ENCODE measurements at places on chromosomes 1 and 21.
A peak's percentile ranks its signal among the peaks of the same experiment; 100 is the strongest.

GRCh38 chr1:75616436-75617433, 5.8 kb upstream of the SLC44A5 start:
- peak overlapping the region; percentile 30 for H3K4me3 ChIP-seq
- H3K27ac ChIP-seq = no peak overlapping the region
- peaks cover 84% of the 10 kb centered on the region for H3K27me3 ChIP-seq
- peak; percentile 28 for DNase-seq
- no peaks in the 10 kb centered on the region for H3K36me3 ChIP-seq

GRCh38 chr1:156371553-156372264, 2.7 kb downstream of the RHBG start:
- H3K27ac ChIP-seq = no peak overlapping the region
- no peak for DNase-seq
- no peak overlapping the region for H3K4me3 ChIP-seq
- H3K36me3 ChIP-seq = no peaks in the 10 kb centered on the region
- peaks cover 71% of the 10 kb centered on the region for H3K27me3 ChIP-seq
- H3K4me1 ChIP-seq = peaks cover 4% of the 10 kb centered on the region

- peaks cover 86% of the 10 kb centered on the region for H3K4me1 ChIP-seq
- DNase-seq = peak; percentile 28
- peaks cover 93% of the 10 kb centered on the region for H3K36me3 ChIP-seq
- no peak overlapping the region for H3K4me3 ChIP-seq
- H3K27ac ChIP-seq = peak overlapping the region; percentile 97
- no peaks in the 10 kb centered on the region for H3K27me3 ChIP-seq
Observed at GRCh38 chr21:44086636-44087425, 20.4 kb upstream of the PWP2 start.

- H3K36me3 ChIP-seq = no peaks in the 10 kb centered on the region
- H3K4me3 ChIP-seq = no peak overlapping the region
- no peaks in the 10 kb centered on the region for H3K27me3 ChIP-seq
- H3K27ac ChIP-seq = no peak overlapping the region
Observed at GRCh38 chr1:185594786-185595410, 139.3 kb upstream of the HMCN1 start.

DNA sequence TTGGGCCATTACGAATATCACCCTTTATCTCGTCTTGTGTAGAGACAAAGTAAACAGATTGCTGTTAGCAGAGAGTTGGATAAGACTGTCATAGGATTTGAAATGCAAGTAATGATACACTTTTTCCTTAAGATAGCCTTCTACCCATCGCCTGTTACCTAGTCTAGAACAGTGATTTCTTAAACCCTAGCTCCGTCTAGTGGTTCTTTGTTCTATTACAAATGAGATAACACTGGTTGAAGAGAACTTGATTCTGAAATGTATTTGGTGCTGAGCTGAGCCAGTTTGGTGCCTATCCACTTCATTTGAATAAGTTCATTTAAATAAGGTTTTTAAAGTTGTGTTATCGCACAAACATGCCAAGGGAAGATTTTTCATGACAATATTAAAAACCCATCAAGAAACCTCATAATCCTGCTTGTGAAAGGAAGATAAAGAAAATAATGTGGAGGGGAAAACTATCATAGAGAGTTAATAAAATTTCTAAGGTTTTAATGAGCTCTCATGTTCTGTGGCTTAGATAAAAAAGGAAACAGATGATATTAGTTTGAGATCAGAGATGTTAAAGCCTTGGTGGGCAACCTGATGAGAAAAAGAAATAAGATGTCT, 1.5 kb upstream of the KCNH1 start:
- H3K4me3 ChIP-seq = no peak overlapping the region
- peaks cover 14% of the 10 kb centered on the region for H3K4me1 ChIP-seq
- DNase-seq = no peak

GRCh38 chr1:5765483-5765882, 226.7 kb downstream of the NPHP4 start:
- H3K27ac ChIP-seq = no peak overlapping the region
- no peak for DNase-seq
- peaks cover 63% of the 10 kb centered on the region for H3K27me3 ChIP-seq
- H3K4me3 ChIP-seq = no peak overlapping the region

GRCh38 chr1:230814949-230815692, 53.2 kb downstream of the C1orf198 start:
- DNase-seq = no peak
- H3K4me1 ChIP-seq = no peaks in the 10 kb centered on the region
- no peak overlapping the region for H3K27ac ChIP-seq
- H3K4me3 ChIP-seq = no peak overlapping the region
- H3K27me3 ChIP-seq = peaks cover 24% of the 10 kb centered on the region
- H3K36me3 ChIP-seq = no peaks in the 10 kb centered on the region

GRCh38 chr1:202249436-202249835, 55.8 kb downstream of the LGR6 start:
- no peaks in the 10 kb centered on the region for H3K4me1 ChIP-seq
- no peaks in the 10 kb centered on the region for H3K27me3 ChIP-seq
- no peak overlapping the region for H3K27ac ChIP-seq
- no peak for DNase-seq

DNA sequence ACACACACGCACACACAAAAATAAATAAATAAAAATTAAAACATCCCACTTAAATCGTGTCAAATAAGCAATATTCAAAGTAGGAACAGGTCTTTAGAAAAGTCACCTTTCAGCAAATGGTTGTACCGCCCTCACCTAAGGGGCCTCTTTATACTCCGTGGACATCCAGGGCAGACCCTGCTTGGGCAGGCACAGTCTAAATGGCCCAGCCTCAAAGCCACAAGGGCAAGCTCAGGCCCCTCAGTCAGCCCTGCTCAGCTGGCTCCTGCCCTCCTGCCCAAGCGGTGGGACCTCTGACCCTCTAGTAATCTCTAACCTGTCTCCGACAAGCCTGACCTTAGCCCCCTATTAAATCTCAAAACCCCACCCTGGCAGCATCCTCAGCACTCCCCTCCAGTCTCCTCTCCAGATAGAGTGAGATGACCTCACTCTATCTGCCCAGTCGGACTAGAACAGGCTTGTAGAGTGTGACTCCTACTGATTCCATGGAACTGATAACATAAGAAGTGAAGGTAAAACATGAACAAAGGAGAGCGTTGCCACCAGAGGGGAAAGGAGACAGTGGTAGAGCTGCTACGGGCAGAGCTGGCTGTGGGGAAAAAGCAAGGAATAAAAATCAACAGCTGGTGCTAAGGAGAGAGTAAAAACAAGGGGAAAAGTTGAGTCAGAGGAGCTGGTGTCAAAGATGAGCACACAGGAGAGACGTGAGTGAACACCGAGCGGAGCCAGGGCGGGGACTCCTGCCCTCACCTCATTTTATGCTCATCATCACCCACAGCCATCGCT, 36.0 kb downstream of the SIPA1L2 start:
- no peaks in the 10 kb centered on the region for H3K36me3 ChIP-seq
- H3K4me1 ChIP-seq = peaks cover 26% of the 10 kb centered on the region
- no peak overlapping the region for H3K27ac ChIP-seq
- H3K4me3 ChIP-seq = no peak overlapping the region
- DNase-seq = no peak

DNA sequence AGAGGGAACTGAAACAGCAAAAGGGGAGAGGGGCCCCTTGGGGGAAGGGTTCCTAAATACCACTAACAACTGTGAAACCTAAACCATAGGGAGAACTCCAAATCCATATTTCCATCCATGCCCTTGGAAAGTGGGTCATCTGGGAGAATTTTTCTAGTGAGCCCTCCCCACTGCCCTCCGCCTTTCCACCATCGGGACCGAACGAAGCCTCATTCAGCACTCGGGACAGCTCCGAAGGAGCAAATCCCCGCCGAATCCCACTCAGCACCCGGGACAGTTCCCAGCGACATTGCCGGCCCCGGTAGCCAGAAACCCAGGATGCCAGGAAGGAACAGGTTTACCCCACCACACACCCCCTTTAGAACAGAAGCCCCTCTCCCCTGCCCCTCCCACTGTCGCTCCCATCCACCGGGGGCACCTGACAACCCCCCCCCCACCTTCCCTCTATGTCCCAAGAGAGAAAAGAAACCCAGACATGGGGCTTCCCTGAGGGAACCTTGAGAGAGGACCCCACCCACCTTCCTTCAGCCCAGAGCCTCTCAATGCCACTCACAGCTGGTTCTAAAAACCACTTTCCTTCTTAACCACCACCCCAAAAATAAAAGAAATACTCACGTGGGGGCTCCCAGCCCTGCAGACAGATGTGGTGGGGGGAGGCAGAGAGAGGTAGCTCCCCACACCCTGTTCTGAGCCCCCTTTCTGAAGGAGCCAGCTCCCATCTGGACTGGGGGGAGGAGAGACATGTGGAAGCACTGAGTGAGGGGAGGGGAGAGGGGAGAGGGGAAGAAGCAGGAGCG, 4.5 kb downstream of the DLGAP3 start:
- DNase-seq = peak; percentile 69
- H3K4me1 ChIP-seq = peaks cover 6% of the 10 kb centered on the region
